ENCODE measurements at places on chromosomes 16 and 17.

DNA sequence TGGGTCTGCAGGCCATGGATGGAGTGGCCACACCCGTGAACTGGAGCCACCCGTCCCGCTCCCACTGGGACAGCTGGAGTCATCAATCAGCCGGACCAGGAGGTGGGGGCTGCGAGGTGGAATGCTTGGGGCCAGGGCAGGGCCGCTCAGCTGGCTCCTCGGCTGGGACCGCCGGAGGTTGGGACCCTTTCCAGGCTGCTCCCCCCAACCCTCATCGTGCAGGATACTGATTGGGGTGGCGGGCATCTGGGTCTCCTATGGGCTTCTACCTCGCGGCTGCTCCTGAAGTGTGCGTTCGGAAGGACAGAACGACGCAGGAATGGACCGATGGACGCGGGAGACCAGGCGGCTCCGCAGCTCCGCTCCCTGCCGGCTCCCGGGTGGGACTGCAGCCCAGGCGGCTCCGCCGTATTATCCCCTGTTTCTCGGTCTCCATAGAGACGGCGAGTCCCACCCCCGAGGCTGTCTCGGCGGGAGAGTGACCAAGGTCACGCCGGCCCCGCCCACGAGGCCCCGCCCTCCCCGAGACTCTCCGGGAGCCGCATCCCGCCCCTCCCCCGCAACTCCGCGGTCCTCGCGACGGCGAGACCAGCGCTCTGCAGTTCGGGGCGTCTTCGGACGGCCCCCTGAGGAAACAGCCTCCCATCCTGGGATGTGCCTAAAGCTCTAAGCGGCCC is at the start of gene TPPP3:
Gene TPPP3 (minus strand): TSS at position 388 of the 677 bp plus-strand sequence. CDS start 2,387 bp downstream, outside the sequence.
- DNase-seq: peak; percentile 86

- DNase-seq: no peak
Observed at GRCh38 chr16:4309102-4309832, 6.6 kb upstream of the GLIS2 start.

DNA sequence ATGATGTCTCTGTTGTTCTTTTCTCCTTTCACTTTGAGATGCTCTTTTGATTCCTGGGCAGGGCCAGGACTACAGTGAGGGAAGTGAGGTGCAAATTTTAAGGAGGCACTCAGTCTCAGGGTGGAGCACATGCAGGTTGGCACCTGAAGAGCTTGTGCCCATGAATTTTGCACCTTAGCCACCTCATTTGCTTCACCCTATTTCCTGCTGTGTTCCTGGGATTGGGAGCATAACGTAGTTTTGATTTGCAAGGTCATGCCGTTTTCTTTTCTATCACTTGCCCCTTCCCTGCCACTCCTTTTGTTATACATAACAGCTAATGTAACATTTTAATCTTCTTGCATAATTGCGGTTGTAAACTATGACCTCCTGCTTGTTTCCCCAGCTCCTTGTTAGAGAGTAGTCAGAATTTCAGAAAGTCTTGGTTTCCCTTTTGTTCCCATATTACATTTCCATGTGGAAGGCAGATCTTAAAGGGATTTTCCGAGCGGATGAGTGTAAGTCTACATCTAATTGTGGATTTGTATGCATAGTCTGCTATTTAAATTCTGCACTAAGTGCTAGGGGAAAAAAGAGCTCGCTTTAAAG is 9.8 kb downstream of the PMFBP1 start:
- no peak for DNase-seq

DNA sequence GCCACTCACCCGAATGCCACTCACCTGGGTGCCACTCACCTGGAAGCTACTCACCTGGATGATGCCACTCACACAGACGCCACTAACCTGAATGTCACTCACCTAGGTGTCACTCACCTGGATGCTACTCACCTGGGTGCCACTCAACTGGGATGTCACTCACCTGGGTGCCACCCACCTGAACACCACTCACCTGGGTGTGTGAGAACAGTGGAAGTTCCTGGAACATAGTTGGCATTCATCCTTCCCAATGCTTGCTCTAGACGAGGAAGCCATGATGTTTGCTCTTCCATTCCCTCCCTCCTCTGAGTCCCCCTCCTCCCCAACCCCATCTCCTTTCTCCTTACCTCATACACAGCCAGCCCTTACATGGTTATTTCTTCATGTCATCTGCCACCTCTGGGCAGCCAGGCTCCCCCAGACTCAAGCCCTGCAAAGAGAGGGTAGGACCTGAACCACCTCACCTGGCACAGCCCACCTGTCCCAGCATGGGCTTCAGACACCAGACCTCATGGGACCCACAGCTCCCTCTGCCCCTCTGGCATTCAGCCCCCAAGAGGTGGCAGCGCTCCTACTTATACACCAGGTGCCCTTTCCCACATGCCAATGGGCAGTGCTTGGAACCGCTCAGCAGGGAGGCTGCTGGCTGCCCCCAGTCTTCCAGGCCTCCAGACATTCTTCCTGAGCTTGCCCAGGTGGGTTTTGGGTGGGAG is 171.8 kb upstream of the FOXF1 start:
- peak; percentile 29 for DNase-seq

DNA sequence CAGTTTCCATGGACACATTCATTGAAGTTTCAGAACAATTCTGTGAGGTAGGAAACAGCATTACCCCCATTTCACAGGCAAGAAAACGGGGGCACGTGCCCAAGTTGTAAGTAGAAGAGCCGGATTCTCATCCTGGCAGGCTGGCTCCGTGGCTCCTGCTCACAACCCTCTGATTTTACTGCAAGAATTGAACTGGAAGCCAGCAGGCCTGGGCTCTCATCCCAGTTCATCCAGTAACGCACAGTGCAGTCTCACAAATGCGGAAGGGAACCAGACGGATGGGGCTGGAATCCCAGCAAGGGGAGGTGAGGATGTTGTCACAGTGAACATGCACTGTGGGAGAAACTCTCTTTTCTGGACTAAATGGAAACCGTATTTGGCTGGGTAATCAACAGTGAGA is 40.7 kb upstream of the DOC2B start:
- DNase-seq: no peak

- no peak for DNase-seq
Observed at GRCh38 chr17:67503739-67504138, 126.7 kb downstream of the PITPNC1 start.

GRCh38 chr17:65557349-65558310 is 3.8 kb downstream of the AXIN2 start:
- peak; percentile 68 for DNase-seq

- DNase-seq: peak; percentile 59
Observed at GRCh38 chr16:27639561-27640276, 89.8 kb downstream of the KATNIP start.

DNA sequence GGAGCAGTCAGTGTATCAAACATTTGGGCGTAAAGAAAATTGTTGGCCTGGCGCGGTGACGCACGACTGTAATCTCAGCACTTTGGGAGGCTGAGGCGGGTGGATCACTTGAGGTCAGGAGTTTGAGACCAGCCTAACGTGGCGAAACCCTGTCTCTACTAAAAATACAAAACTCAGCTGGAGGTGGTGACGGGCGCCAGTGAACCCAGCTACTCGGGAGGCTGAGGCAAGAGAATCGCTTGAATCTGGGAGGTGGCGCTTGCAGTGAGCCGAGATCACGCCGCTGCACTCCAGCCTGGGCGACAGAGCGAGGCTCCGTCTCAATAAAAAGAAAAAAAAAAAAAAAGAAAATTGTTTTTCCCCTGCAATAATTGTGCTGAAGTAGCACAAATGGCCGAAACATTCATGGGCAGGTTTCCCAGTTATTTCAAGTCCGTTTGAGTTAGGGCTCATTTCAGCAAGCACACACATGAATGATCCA is 1.4 kb downstream of the GCSH start:
- peak; percentile 13 for DNase-seq
